A549 treated with dexamethasone at 1 μM for 4 hours (cell line): ENCODE measurements at places on chromosomes 13 and 19. TPM values are rescaled to one million over a fixed set of nuclear protein-coding genes. Genes with fewer than 3 reads are reported as not detected.

The RASGRP4 gene
- 0.11 to 0.26 TPM (median 0.19 TPM) in 5 replicates for total RNA-seq

The GRIK5 gene
- 0.21 to 0.85 TPM (median 0.43 TPM) in 5 replicates for total RNA-seq

The CEACAM5 gene
- total RNA-seq: 1.5 to 1.9 TPM (median 1.6 TPM) in 5 replicates

The AMH gene
- total RNA-seq: 4.3 to 16.9 TPM (median 12.3 TPM) in 5 replicates

The SNAPC2 gene
- 17.5 to 29.6 TPM (median 28.0 TPM) in 5 replicates for total RNA-seq

The TLE2 gene
- total RNA-seq: 1.7 to 4.0 TPM (median 3.0 TPM) in 5 replicates

The DMKN gene
- 31.6 to 41.1 TPM (median 36.7 TPM) in 5 replicates for total RNA-seq

The CGB5 gene
- total RNA-seq: 0.20 to 0.72 TPM (median 0.42 TPM) in 4 of 5 replicates, not detected in the other

The DPF1 gene
- total RNA-seq: 3.7 to 5.1 TPM (median 4.8 TPM) in 5 replicates

The PRR19 gene
- 3.4 to 4.5 TPM (median 3.6 TPM) in 5 replicates for total RNA-seq

The LACC1 gene
- total RNA-seq: 3.2 to 4.2 TPM (median 3.9 TPM) in 5 replicates

The ODAD3 gene
- total RNA-seq: 0.92 to 1.9 TPM (median 1.4 TPM) in 5 replicates

The ZNF497 gene
- total RNA-seq: 0.74 to 1.6 TPM (median 1.1 TPM) in 5 replicates
